ENCODE measurements at places on chromosomes 13 and 19. TPM values are rescaled to one million over a fixed set of nuclear protein-coding genes. Genes with fewer than 3 reads are reported as not detected.

DNA sequence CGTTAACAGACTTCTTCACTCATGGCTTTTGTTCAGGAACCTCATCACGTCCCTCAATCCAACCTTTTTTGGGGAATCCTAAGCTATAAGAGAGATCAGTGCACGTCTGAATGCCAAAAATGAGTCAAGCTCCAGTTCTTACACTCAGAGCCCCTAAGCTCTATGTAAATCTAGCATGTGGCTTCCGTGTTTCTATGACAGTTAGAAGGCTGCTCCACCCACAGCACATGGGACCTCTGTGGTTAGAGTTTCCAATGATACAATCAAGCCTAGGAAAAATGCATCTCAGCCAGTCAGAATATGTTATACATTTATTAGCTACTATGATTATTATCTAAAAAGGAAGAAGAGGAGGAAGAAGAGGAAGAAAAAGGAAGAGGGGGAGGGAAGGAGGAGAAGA is 135.9 kb downstream of the ENOX1 start:
- no peak for DNase-seq

DNA sequence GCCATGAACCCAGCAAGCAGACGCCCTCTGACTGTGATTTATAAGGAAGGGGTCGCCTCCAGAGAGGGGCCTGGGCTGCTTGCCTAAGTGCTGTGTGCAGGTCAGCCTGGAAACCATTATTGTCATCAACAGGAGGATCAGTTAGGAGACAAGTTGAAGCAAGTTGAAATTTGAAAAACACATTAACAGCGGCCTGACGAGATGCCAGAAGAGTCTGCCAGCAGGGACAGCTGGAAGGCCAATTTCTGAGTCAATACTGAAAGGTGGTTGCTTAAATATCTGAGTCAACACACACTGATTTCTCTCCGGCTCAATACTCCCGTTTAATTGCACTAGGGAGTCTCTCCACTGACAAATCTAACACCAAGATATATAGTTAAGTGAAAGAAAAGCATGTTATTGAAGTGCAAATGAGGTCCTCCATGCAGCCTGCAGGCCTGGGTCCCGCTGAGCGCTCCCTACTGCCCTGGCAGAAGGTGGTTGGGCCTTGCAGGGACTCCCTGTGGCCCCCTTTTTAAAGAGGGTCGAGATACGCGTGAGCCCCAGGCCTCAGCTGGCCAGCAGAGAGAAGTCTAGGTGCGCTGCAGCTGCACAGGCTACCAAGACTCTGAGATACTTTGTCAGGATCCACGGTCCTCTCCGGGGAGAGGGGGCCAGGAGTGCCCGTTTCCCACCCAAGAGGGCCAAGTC is 91.1 kb downstream of the RNASEH2B start:
- peak; percentile 60 for DNase-seq

- peak; percentile 51 for DNase-seq
These were observed 53.4 kb downstream of the TSSK6 start for GRCh38 chr19:19461671-19462622.

Gene CCL25
- not detected for polyA plus RNA-seq

Gene ZFP28
- polyA plus RNA-seq, result 5.8 TPM

Gene PTPRS
- 52.5 TPM for polyA plus RNA-seq

Measured in brain (organoid and tissue), 16 donors.